HCT116 (cell line): ENCODE measurements at places on chromosomes 6 and 20.

GRCh38 chr6:83505356-83505755, 7.0 kb upstream of the PRSS35 start:
- no peak for DNase-seq

GRCh38 chr20:62918831-62919230, 7.5 kb downstream of the DIDO1 start:
- no peak for DNase-seq

DNA sequence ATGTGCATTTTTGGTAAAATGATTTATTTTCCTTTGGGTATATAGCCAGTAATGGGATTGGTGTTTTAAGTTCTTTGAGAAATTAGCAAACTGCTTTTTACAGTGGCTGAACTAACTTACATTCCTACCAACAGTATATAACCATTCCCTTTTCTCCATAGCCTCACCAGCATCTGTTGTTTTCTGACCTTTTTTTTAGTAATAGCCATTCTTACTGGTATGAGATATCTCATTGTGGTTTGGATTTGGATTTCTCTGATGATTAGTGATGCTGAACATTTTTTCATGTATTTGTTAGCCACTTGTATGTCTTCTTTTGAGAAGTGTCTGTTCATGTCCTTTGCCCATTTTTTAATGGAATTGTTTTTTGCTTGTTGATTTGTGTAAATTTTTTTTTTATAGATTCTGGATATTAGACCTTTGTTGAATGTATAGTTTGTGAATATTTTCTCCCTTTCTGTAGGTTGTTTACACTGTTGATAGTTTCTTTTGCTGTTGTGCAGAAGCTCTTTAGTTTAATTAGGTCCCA, 42.3 kb downstream of the STK4 start:
- no peak for DNase-seq

DNA sequence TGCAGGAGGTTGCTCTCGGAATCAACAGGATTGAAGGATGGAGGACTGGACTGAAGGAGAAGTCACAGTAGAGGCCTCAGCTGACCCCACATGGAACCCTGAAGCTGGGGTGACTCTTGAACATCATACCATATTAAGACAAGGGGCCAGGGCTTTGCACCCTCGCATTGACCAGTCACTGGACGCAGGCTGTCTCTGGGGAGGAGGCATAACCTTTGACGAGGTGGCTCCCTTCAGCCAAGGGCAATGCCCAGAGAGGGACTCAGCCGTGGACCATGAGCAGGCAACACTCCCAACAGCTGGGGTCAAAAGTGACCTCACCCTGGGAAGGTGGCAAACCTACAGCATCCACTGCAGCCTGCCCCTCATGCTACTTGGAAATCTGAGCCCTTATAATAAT, 21.7 kb downstream of the PACSIN1 start:
- no peak for DNase-seq

DNA sequence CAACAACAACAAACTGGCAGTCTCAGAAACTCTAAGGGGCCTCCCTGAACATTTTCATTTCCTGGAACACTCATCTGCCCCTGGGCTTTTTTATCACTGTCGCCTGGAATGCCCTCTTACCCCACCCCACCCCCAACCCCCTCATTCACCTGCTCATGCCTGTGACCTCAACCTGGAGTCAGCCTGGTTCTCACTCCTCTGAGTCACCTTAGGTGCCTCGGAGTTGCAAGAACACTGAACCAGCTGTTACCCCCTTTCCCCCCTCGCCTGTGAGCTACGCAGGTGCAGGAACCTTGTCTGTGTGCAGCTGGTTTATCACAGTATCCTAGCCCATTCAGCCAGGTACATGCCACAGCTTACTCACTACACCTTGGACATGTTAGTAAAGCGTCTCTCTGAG, 12.8 kb upstream of the SNAI1 start:
- no peak for DNase-seq

GRCh38 chr6:164356814-164357213, 942.3 kb downstream of the QKI start:
- DNase-seq, result no peak

DNA sequence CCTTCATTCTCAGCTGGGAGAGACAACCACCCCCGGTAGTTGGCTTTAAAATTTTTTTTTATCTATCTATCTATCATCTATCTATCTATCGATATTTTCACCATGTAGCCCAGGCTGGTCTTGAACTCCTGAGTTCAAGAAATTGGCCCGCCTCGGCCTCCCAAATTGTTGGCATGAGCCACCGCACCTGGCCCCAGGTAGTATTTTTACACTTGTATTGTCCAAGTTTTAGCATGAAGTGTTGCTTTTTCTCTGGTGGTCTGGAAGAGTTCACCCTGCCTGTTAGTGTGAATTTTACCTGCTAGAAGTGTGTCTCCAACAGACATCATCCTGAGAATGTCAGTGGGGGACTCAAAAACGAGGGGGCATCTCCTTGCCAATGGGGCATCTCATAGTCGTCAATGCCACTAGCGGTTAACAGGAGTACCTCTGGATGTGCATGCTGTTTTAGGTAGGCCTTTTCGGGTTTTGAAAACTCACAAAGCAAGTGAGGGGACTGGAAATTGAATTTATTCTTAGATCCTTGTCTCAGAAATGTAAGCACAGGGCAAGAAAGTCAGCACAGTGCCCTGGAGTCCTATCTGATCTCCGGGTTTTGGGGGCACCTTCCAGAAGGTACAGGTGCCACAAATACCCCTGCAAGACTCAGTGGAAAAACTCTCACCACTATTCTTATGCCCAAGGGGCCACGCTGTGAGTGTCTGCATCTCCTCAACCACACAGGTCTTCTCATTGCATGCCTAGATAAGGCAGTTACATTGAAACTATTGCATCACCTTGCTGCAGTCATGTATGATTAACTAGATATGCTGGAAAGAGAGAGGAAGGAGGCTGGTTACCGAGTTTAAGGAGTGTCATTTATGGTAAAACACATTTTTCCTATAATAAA, 37.1 kb downstream of the TNFAIP3 start:
- DNase-seq, result peak; percentile 10

- peak; percentile 2 for DNase-seq
Measured at GRCh38 chr6:55868771-55869479, 6.5 kb downstream of the BMP5 start.

GRCh38 chr6:107793191-107793590, 30.9 kb downstream of the SCML4 start:
- no peak for DNase-seq
